Activated naive CD4-positive, alpha-beta T cell treated with anti-CD3 and anti-CD28 coated beads, Interleukin-2, amount 50 U/mL, for 72 hours (primary cell): ENCODE measurements at places on chromosomes 16 and 17. TPM values are rescaled to one million over a fixed set of nuclear protein-coding genes. Genes with fewer than 3 reads are reported as not detected.

DNA sequence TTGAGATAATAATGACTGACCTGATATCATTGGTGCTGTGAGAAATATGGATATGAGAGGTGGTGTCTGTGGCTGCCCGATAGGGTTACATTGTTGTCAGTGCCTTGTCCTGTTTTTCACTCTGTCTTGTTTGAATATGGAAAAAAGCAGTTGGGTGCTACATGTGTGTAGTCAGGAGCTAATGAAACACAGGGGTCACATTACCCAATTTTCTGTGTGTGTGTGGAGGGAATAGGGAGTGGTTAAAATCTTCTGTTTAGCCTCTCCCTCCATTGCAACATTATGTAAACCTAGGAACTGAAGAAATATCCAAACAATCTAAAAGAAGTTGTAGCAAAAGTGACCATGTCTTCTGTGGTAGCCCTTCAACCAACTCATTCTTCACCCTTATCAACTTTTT, 527.7 kb upstream of the SOX9 start:
- no peak for DNase-seq

- DNase-seq: no peak
Measured at GRCh38 chr16:3637371-3637923, 17.0 kb upstream of the DNASE1 start.

GRCh38 chr17:80414508-80414802, 512 bp upstream of the ENDOV start:
- DNase-seq: no peak

GRCh38 chr17:34692920-34693319, 113.5 kb downstream of the TMEM132E start:
- DNase-seq: no peak

GRCh38 chr17:2055292-2056205, 646 bp downstream of the HIC1 start:
- peak; percentile 35 for DNase-seq

DNA sequence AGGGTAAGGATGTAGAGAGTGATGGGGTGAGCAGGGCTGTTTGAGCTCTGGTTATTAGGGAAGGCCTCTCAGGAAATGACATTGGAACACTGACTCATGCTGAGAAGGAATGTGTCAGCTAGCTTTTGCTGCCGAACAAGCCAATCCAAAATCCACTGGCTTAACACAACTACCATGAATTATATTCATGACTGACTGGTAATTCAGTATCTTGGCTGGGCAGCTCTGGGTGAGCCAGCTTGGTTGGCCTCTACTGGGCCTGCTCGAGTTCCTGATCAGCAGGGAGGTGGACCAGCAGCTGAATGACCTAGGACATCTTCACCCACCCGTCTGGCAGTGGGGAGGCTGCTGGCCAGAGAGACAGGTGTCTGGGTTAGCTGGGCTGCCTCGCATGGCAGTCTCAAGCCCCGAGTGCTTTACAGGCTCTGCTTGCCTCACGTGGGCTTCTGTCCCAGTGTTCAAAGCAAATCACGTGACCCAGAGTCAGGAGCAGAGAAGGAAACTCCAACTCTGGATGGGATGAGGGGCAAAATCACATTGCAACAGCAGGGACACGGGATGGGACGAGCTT, 209.4 kb downstream of the KATNIP start:
- no peak for DNase-seq

- DNase-seq: peak; percentile 79
Measured at GRCh38 chr17:39867084-39867879, 720 bp upstream of the ZPBP2 start.

DNA sequence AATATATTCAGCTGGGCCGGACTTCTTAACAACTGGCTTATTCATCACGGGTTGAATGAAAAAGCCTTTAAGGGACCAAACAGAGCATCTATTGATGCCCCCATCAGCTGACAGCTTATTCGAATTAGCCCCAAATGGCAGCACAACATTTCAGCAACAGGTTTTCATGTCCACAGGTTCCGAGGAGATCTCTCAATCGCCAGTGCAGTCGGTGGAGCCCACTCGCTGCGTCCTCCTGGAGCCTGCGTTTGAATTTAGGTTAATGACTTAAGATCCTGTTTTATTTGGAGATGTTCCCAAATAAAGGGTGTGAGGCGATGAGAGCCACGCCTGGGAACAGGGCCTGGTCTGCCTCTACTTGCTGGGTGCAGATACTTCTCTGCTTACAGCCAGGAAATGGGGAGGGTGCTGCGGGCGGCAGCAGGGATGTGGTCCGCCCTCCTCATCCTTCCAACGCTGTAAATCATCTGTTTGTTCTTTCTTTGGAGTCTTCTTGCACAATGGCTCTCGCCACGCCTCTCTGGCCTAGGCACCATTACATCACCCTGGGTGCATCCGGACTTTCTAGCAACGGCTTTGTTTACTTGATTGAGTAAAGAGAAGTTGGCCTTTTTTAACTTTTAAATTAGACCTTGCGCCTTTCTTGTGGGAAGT, 22.6 kb downstream of the NDE1 start:
- peak; percentile 65 for DNase-seq

GRCh38 chr17:80890196-80890920, 101.3 kb upstream of the CHMP6 start:
- no peak for DNase-seq

DNA sequence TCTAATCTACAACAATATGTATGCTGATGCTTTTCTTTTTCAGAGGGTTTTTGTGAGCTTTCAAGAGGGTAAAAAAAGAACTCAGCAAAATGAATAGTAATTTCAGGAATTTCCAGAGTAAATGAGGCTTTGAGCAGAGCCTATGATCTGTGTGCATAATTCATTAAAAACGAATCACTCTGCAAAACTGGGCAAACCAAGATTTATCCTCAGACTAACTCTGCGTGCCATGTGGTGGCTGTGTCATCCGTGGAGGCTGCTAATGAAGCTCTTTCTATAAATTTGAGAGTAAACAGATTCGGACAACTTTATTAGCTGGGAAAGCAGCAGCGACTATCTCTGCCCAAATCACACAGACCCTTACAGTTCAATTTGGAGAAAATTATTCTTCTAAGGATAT, 83.8 kb downstream of the FOXL1 start:
- DNase-seq: no peak

GRCh38 chr16:26019381-26020242, 327.9 kb downstream of the HS3ST4 start:
- no peak for DNase-seq

DNA sequence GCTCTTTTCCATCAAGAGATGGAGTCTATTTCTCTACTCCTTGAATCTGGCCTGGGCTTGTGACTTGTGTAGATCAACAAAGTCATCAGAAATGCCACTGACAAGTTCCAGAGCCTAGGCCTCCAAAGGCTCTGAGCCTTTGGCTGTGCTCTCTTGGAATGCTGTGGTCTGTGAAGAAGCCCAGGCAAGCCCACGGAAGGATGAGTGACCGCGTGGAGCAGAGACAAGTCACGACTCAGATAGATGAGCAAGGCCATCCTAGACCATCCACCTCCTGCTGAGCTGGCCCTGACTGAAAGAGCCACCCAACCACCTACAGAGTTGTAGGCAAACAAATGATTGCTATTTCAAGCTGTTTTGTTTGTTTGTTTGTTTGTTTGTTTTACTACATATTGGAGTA, 11.6 kb upstream of the ICAM2 start:
- DNase-seq: no peak

DNA sequence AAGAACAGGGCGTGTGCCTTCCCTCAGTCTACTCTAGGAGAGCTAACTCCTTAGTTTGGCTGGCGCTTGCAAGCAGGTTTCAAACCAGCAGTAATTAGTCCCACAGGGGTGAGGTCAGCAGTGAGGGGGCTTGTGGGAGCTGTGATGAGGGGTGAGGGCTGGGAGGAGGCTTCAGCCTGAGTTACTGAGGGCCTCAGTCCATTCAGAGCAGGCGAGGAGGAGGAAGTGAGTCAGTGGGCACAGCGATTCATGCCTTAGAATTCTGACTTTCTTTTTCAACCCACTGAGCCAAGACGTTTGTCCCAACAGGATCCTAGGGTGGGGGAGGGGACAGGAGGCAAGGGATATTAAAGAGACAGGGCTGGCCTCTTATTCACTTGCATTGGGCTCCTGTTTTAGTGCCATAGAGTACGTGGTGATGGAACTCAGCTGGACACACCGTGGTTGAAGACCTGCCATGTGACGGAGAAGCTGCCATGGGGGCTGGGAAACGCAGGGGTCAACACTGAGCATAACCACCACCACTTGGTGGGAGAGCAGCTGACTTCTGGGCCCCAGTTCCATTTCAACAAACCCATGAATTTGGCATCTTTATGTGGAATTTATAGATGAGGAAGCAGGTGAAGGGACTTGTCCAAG, 8.3 kb upstream of the ITGA3 start:
- no peak for DNase-seq

- DNase-seq: no peak
Measured at GRCh38 chr16:9821970-9822369, 360.3 kb downstream of the GRIN2A start.

DNA sequence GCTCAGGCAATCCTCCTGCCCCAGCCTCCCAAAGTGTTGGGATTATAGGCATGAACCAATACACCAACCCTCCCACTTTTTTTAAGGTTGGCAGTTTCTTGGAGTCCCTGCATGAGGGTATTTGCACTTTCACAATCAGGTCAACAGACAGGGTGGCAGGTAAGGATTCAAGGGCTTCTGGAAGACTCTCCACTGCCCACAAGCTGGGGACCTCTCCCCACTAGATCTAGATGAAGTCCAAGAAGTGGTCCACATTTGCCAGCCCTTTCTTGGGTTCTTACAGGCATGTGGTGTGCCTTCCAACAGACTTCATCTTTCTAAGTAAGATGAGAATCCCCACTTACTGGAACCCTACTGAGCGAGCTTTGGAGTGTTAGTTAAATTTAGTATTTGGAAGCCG, 3.9 kb downstream of the ASB16 start:
- no peak for DNase-seq

DNA sequence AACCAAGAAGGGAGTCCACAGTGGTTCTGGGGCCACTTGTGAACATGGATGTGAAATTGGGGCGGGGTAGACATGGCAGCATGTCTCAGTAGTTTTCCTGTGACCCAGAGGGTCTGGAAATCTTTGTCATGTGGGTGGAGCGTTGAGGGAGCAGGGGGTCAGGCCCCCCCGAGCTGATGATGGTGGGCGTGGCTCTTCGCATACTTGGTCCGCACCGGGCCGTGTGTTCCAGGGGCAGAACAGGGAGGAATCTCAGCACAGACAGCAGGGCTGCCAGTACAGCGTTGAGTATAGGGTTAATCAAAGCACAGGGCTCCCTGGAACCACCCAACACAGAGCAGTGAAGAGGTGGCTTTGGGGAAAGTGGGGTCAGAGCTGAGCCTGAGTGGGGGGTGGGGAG, 267.5 kb downstream of the SEC14L1 start:
- DNase-seq: no peak

Gene RAB26
- 0.80 TPM for total RNA-seq

Gene CMTM1
- 13.1 TPM for total RNA-seq

Gene DNASE1L2
- total RNA-seq: 1.5 TPM

Gene DPEP3
- total RNA-seq: 0.23 TPM

Gene ABCA9
- not detected for total RNA-seq

Gene ZNF423
- not detected for total RNA-seq

Gene IGFBP4
- total RNA-seq: 85.1 TPM

Gene PYY
- not detected for total RNA-seq

Gene GRIN2C
- 0.87 TPM for total RNA-seq

Gene HIGD1B
- not detected for total RNA-seq
